ENCODE measurements at places on chromosomes 5 and 9.

GRCh38 chr5:18686253-18686652 is 1052.0 kb downstream of the TAF11L14 start:
- no peak for DNase-seq

- DNase-seq: no peak
These were observed 188.8 kb upstream of the GLRA1 start for GRCh38 chr5:152113401-152113800.

- no peak for DNase-seq
These were observed 127.8 kb downstream of the FOCAD start for GRCh38 chr9:20811872-20812271.

DNA sequence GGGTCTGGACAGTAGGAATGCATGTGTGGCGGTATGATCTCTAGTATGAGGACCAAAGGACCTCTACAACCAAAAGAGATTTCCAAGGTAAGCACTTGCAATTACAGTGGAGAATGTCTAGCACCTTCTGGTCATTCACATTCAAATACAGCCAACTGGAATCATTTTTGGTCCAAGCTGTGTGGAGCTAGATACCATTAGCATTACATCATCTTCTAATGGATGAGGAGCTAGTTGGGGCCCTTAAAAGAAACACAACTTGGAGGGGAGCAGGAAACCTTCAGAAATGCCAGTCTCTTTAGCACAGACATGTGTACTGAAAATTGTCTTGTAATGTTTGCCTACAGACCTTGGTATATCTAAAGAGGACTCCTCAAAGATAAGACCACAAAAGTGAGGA is 244.7 kb downstream of the BNC2 start:
- no peak for DNase-seq

- DNase-seq: no peak
These were observed 81.1 kb upstream of the SPRY4 start for GRCh38 chr5:142405814-142406395.

- DNase-seq: no peak
These were observed 15.4 kb downstream of the ARHGEF37 start for GRCh38 chr5:149596712-149597111.

- no peak for DNase-seq
These were observed 367.5 kb downstream of the DEPDC1B start for GRCh38 chr5:60332244-60333004.

GRCh38 chr9:78590068-78590467 is 293.1 kb downstream of the PSAT1 start:
- DNase-seq: no peak

All from stimulated activated CD8-positive, alpha-beta memory T cell treated with anti-CD3 and anti-CD28 coated beads, Interleukin-4, amount 100 ng/mL, for 1 hour (primary cell).